Esophagus squamous epithelium (tissue), 5 donors: ENCODE measurements at places on chromosomes 13 and 19. TPM values are rescaled to one million over a fixed set of nuclear protein-coding genes. Genes with fewer than 3 reads are reported as not detected.

DNA sequence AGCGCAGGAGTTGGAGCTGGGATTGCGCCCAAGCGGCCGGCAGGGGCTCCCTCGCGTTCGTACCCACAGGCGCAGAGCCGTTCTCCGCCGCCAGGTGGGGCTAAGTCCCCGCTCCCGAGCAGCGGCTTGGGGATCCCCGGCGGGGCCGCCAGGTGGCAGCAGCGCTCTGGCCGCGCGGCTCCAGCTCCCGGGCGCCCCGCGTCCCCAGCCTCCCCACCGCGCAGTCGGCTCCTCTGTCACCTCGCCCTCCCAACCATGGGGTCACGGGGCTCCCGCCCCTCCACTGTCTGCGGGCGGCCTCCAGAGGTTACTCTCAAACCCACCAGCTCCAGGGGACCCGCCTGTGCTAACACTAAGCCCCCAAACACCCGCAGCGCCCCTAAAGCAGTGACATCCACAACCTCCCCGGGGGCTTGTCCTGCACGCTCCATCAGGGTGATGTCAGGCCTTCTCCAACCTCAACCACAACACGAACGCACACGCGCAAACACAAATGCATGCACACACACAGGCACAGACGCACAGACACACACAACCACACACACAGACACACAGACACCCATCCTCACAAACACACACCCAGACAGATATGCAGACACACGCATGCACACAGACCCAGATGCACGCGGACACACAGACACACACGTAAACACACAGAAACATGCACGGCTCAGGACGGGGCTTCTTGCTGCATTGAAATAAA is 18.4 kb upstream of the KCTD15 start:
- no peaks in the 10 kb centered on the region for H3K36me3 ChIP-seq
- peaks cover 10% of the 10 kb centered on the region for H3K4me1 ChIP-seq
- DNase-seq = no peak
- H3K4me3 ChIP-seq = no peak overlapping the region
- H3K27ac ChIP-seq = no peak overlapping the region

GRCh38 chr13:51659276-51660127 is 75.2 kb downstream of the WDFY2 start:
- DNase-seq = no peak
- peaks cover 7% of the 10 kb centered on the region for H3K4me1 ChIP-seq
- H3K4me3 ChIP-seq = no peak overlapping the region
- H3K36me3 ChIP-seq = no peaks in the 10 kb centered on the region
- H3K27ac ChIP-seq = no peak overlapping the region
- H3K27me3 ChIP-seq = no peaks in the 10 kb centered on the region

DNA sequence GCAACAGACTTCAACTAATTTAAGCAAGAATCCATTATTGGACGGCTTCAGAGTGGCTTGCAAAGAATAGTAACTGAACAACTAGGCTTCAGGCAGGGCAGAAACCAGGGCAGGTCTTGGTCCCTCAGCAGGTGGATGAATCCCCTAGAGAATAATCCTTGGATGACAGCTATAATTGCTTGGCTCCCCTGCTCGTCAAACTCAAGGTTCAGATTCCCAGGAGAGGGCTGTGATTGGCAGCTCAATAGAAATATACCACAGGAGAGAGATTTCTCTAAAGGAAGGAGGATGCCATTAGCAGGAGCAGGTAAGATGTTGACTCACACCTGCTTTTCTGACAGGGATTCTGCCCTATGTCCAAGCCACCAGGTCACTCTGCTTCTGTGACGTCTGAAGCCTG is 89.6 kb upstream of the PCDH8 start:
- no peaks in the 10 kb centered on the region for H3K27me3 ChIP-seq
- no peaks in the 10 kb centered on the region for H3K4me1 ChIP-seq
- no peak overlapping the region for H3K27ac ChIP-seq
- H3K36me3 ChIP-seq = no peaks in the 10 kb centered on the region
- no peak for DNase-seq
- no peak overlapping the region for H3K4me3 ChIP-seq

GRCh38 chr13:36815062-36815461 is 4.0 kb upstream of the RFXAP start:
- DNase-seq = no peak
- H3K27me3 ChIP-seq = no peaks in the 10 kb centered on the region

DNA sequence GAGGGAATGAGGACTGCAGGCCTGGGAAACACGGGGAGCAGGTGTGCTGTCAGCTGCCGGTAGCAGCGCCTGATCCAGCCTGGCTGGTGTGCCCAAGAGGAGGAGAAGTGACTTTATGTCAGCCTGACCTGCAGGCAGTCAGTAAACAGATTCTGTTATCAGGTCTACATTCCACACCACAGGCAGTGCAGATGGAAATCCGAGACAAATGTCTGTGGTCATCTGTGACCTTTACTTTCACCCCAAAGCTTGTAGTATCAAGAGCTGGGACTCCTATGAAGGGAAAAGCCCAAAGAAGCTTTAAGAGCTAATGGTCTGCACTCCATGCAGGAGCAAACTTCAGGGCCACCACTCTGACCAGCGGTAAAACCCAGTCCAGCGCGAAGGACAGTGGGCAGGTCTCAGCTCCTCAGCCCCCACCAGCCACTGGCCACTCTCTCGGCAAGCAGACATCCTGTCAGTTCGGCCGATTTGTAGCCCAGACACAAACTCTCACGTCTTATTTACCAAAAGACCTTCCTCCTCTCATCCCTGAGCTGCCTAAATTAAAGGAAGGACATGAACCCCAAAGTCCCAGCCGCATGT is 7.7 kb downstream of the EPS15L1 start:
- DNase-seq = no peak
- no peak overlapping the region for H3K4me3 ChIP-seq
- no peaks in the 10 kb centered on the region for H3K36me3 ChIP-seq
- no peaks in the 10 kb centered on the region for H3K27me3 ChIP-seq
- H3K27ac ChIP-seq = no peak overlapping the region

Gene TOMM40
- 142 TPM for total RNA-seq

Gene OR7C1
- not detected for total RNA-seq

DNA sequence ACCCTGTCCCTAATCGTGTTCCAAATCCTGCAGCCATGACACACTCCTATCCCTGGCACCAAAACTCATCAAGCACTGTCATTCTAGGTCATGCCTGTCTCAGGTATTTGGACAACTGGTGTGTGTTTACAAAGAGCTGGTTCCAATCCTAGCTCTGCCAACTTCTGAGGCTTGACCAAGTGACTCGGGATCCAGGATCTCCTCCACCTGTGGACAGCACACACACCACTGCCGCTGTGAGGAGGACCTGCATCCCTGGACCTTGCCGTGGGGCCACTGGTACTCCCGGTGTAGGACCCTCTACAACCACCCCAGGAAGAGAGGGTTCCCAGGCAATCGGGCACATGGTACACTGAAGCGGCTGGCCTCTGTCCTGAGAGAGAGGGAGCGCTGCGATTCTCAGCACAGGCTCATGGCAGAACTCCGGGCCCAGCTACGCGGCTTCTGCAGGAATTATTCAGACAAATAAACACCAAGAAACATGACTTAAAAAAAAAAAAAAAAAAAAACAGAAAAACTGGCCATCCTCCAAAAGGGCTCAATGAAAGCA is 20.4 kb downstream of the MLLT1 start:
- H3K4me3 ChIP-seq = no peak overlapping the region
- no peaks in the 10 kb centered on the region for H3K27me3 ChIP-seq
- H3K36me3 ChIP-seq = peaks cover 9% of the 10 kb centered on the region
- peaks cover 45% of the 10 kb centered on the region for H3K4me1 ChIP-seq

GRCh38 chr19:31110336-31110735 is 238.9 kb downstream of the TSHZ3 start:
- DNase-seq = no peak
- H3K4me3 ChIP-seq = no peak overlapping the region
- no peaks in the 10 kb centered on the region for H3K27me3 ChIP-seq
- H3K36me3 ChIP-seq = no peaks in the 10 kb centered on the region

GRCh38 chr13:72295153-72295552 is 428.1 kb upstream of the DACH1 start:
- no peak overlapping the region for H3K4me3 ChIP-seq
- no peak for DNase-seq
- H3K27ac ChIP-seq = no peak overlapping the region
- H3K36me3 ChIP-seq = no peaks in the 10 kb centered on the region
- no peaks in the 10 kb centered on the region for H3K4me1 ChIP-seq

DNA sequence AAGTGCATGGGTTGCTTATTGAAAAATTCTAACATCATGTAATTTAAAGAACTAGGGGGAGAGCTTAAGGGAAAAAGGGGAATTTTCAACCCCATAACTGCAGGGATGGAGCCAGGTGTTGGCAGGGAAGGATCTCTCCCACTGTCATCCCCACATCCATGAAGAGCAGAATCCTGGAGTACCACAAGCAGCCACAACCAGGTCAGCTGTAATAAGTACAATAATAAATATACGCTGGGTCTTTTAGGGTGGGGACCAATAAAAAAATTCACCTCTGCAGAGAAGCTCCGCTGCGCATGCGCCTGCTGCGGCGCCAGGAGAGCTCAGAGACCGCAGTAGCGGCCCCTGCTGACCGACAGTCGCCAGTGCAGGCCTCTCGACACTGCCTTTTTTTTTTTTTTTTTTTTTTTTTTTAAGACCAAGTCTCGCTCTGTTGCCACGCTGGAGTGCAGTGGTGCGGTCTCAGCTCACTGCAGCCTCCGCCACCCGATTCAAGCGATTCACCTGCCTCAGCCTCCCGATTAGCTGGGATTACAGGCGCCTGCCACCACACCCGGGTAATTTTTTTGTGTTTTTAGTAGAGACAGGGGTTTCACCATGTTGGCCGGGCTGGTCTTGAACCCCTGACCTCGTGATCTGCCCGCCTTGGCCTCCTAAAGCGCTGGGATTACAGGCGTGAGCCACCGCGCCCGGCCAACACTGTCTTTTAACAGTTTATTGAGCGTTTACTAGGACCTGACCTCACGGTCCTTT is 2.5 kb upstream of the EEF2 start:
- H3K4me3 ChIP-seq = peak overlapping the region; percentile 89
- no peak for DNase-seq
- peak overlapping the region; percentile 55 for H3K27ac ChIP-seq
- H3K27me3 ChIP-seq = no peaks in the 10 kb centered on the region
- H3K4me1 ChIP-seq = peaks cover 60% of the 10 kb centered on the region
- H3K36me3 ChIP-seq = peaks cover 21% of the 10 kb centered on the region

Gene DACH1
- 1.3 TPM for total RNA-seq

GRCh38 chr13:72390909-72391308 is 336.5 kb downstream of the MZT1 start:
- no peak overlapping the region for H3K27ac ChIP-seq
- H3K36me3 ChIP-seq = no peaks in the 10 kb centered on the region
- no peak overlapping the region for H3K4me3 ChIP-seq
- no peaks in the 10 kb centered on the region for H3K4me1 ChIP-seq
- no peaks in the 10 kb centered on the region for H3K27me3 ChIP-seq

DNA sequence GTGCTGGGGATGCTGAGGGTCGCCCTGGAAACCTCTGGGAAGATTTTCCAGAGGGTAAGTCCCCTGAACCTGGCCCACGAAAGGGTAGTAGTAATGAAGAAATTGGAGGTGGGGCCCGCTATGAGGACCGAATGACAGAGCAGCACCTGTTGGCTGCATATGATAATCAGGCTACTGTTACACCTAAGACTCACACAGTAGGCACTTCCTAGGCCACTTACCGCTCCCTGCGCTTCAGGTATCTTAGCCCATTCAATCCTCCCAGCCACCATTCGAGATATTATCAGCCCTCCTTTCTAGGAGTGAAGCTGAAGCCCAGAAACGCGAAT is 4.3 kb upstream of the LRFN3 start:
- H3K27ac ChIP-seq = no peak overlapping the region
- peak overlapping the region; percentile 23 for H3K4me3 ChIP-seq
- no peak for DNase-seq
- H3K4me1 ChIP-seq = peaks cover 9% of the 10 kb centered on the region

DNA sequence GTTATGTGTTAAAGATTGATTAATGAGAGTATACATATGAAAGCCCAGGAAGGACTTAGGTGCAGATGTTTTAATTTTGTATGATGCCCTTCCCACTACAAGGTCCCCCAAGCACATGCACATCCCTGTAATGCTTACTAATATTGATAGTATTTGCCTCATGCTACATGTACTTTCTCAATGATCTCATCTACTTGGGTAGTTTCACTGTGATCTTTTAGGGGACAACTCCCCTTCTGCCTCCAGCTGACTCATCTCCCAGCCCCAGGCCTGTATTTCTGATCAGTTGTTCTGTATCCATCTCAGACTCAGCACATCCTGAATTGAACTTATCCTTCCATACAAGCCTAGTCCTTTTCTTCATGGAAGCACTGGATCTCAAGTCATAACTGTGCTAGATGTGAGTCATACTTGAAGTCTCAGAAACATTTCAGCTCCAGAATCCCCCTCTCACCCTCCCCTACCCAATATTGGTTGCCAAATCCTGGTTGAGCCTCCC is 49.4 kb upstream of the INTS6 start:
- no peaks in the 10 kb centered on the region for H3K27me3 ChIP-seq
- no peak overlapping the region for H3K4me3 ChIP-seq
- no peak overlapping the region for H3K27ac ChIP-seq
- no peak for DNase-seq

- H3K4me3 ChIP-seq = no peak overlapping the region
- no peaks in the 10 kb centered on the region for H3K36me3 ChIP-seq
- H3K27ac ChIP-seq = no peak overlapping the region
- no peak for DNase-seq
- no peaks in the 10 kb centered on the region for H3K27me3 ChIP-seq
Observed at GRCh38 chr13:40599124-40599523, 67.3 kb downstream of the FOXO1 start.

GRCh38 chr19:53553865-53554791 is 16.2 kb downstream of the ZNF331 start:
- H3K27ac ChIP-seq = peak overlapping the region; percentile 91
- H3K4me1 ChIP-seq = peaks cover 5% of the 10 kb centered on the region
- no peaks in the 10 kb centered on the region for H3K27me3 ChIP-seq
- peak; percentile 49 for DNase-seq

- no peaks in the 10 kb centered on the region for H3K36me3 ChIP-seq
- no peak overlapping the region for H3K4me3 ChIP-seq
Observed at GRCh38 chr13:50153876-50154275, 138.6 kb downstream of the KCNRG start.

Gene SHD
- total RNA-seq = not detected

DNA sequence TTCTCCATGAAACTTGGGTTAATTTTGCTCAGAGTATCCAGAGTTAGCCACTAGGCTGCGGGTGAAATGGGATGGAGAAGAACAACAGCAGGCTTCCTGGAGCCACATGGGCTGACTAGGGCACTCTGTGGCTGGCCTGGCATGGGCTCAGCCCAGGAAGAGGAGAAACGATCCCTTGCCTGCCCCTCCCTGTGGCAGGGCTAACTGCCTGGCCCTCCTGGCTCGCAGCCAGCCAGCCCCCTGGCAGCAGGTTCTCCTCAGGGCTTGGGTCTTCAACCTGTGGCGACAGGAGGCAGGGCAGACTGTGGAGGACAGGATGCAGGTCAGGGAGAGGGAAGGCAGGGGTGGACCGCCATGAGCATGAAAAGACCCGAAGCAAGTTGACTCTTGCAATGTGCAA is 78.7 kb upstream of the GPR183 start:
- H3K4me3 ChIP-seq = no peak overlapping the region
- H3K36me3 ChIP-seq = peaks cover 43% of the 10 kb centered on the region
- H3K4me1 ChIP-seq = peaks cover 12% of the 10 kb centered on the region
- H3K27me3 ChIP-seq = no peaks in the 10 kb centered on the region
